ENCODE measurements at places on chromosomes 3 and 15.
A peak's percentile ranks its signal among the peaks of the same experiment; 100 is the strongest.

DNA sequence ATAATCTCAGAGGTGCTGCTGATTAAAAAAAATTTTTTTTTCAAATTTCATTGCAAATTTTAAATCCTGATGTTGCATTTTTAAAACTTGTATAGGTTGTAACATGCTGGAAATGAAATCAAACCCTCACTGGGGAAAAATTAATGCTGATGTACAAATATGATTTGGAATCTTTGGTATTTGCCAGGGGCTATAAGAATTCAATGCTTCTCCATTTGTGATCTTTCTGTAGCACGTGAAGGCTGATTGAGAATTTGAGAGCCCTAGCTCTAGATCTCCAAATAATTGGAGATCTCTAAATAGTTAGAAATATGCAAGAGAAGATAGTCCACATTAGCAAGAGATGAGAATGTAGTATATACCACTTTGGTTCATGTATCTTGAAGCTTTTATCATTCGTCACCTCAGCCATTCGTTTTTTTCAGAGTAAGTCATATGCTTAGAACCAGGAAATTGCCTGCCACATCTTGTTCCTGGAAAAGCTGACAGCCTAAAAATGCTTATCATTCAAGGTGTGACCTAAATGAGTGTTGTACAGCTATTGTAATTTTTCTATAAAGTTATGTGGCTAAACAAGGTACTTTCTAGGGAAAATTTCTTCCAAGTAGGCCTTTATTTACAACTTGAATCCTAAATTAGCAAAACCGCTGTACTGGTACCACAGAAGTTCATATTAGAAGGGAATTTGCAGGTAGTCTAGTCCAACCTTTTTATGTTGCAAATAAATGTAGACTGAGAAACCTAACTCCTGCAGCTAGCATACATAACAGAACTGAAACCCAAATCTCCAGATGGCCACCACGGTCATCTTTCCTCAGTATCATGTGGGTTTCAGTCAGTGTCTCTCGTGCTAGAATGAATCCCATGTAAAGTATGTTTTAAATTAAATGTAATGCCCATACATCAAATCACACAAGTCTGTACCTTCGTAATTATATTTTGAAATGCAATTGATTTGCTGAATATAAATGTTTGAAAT is 48.5 kb downstream of the FNDC3B start:
- no peak for DNase-seq

DNA sequence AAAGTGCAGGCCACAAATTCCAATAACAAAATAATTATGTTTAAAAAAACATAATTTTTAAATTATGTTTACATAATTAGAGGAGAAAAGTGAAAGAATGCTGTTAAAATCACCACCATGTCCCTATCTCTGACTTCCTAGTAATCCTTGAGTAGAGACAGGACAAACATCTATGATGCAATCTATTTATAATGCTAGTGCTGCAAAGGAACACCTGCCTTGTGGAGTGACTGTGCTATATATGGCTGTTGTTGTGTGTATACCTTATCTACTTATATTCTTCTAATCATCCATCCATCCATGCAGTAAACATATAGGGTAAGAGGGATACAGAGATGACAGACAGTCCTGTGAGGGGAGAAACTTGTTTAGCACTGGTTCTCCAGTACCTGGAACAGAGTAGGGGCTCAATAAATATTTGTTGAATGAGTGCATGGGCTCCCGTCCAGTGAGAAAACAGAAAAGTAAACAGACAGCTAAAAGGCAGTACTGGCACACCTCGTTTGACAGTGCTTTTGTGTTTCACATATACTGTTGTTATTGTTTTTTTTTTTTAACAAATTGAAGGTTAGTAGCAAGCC is 229.3 kb upstream of the UBE2E1 start:
- DNase-seq: peak; percentile 57

GRCh38 chr3:115423170-115423569 is 200.1 kb upstream of the GAP43 start:
- DNase-seq: no peak

- peak; percentile 57 for DNase-seq
These were observed 13.7 kb downstream of the USP13 start for GRCh38 chr3:179666436-179667035.

GRCh38 chr3:110989446-110989845 is 82.2 kb upstream of the NECTIN3 start:
- no peak for DNase-seq

- DNase-seq: peak; percentile 45
These were observed 317.7 kb downstream of the VPS13C start for GRCh38 chr15:61742591-61742990.

DNA sequence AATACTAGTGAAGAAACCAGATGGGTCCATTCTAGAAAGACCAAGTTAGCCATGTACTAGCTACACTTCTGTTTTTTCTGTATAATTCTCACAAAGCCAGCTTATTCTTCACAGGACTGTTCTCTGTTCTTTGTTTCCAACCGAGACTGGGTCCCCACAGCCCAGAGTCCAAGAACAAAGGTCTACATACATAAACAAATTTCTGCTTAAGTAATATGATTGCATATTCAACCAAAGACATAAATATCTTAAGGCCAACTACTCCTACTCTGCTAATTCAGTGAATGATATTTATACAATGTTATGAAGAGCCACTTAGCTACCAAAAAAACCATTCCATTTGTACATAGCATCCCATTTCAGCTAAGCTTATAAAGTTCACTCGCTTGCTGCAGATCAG is 299.8 kb upstream of the CCDC54 start:
- no peak for DNase-seq

All from T47D (cell line).